Activated T-cell treated with anti-CD3 and anti-CD28 coated beads, Interleukin-2, amount 50 U/mL, for 72 hours (primary cell): ENCODE measurements at places on chromosomes 6 and 20. TPM values are rescaled to one million over a fixed set of nuclear protein-coding genes. Genes with fewer than 3 reads are reported as not detected.

- no peak for DNase-seq
Measured at GRCh38 chr20:48024539-48024938, 239.3 kb upstream of the SULF2 start.

- DNase-seq = no peak
Measured at GRCh38 chr6:149229096-149229495, 88.4 kb upstream of the TAB2 start.

DNA sequence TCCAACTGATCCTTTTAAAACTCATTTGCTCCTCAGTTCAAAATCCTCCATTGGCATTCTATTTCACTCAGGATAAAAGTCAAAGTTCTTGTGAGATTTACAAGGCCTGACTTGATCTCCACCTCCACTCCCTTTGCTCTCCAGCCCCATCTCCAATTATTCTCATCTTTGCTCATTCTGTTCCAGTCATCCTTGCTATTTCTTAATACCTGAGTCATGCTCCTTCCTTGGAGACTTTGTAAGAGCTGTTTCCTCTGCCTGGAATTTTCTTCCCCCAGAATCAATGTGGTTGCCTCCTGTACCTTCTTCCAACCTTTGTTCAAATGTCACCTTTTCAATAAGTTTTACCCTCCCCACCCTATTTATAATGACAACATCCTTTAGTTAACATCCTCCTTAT is 373.5 kb downstream of the HTR1B start:
- no peak for DNase-seq

- no peak for DNase-seq
Measured at GRCh38 chr6:124679387-124679786, 282.9 kb upstream of the RNF217 start.

DNA sequence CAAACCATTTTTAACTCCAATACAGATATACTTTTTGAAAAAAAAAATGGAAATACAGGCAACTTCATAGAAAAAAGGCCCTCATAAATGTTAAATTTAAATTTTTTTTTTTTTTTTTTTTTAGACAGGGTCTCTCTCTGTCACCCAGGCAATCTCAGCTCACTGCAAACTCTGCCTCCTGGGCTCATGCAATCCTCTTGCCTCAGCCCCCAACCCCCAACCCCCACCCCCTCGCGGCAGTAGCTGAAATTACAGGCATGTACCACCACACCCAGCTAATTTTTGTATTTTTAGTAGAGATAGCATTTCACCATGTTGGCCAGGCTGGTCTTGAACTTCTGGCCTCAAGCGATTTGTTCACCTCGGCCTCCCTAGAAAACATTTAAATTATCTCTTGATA is 12.8 kb upstream of the ULBP3 start:
- no peak for DNase-seq

DNA sequence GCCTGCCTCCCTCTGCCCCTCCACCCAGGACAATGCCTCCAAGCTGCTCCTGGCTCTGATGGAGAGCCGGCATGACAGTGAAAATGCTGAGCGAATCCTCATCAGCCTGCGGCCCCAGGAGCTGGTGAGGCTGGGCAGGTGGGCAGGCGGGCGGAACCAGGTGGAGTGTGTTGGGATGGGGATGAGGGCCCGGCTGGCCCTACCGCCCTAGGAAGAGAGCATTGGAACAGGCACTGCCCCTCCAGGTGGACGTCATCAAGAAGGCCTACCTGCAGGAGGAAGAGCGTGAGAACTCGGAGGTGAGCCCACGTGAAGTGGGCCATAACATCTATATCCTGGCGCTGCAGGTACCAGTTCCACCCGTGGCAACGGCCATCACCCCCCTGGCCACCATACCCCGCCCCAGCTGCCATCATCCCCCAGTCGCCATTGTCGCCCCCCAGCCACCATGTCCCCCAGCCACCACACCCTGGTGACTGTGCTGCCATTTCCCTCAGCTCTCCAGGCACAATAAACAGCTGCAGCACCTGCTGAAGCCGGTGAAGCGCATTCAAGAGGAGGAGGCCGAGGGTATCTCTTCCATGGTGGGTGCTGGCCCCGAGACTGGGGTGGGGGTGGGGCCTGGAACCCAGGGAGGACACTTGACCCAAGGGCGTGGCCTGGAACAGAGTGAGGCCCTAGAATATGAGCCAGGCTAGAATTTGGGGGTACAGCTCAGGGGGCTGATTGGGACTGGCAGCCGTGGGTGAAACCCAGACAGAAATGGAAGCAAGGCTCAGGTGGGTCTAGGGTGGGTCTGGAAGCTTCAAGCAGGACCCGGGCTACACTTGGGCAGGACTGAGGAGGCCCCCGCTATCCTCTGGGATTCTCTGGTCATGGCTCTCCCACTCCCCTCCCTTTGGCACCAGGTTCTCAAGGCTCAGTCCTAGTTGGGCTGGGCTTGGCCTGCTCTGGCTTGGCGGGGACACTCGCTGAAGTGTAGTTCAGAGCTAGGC is 24.2 kb downstream of the UQCC2 start:
- DNase-seq = no peak

DNA sequence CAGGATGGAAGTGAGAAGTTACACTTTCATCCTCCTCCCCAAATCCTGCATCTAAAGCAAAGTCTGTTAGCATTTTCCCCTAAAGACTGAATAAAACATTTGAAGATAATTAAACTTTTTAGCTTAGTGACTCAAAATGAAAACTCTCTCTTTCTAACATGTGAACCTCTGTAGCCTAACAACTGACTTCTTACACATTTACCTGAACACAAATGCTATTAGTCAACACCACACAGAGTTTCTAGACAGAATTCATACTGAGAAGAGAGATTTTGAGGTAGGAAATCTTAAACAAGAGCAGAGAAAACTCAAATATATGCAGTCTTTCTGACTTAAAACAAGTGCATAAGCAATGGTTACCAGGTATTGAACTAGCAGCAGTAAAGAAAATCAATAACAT is 149.9 kb upstream of the SMLR1 start:
- no peak for DNase-seq

GRCh38 chr20:52105442-52106422 is 85.8 kb downstream of the ZFP64 start:
- DNase-seq = peak; percentile 56

- DNase-seq = no peak
Measured at GRCh38 chr6:90214966-90215365, 81.7 kb downstream of the BACH2 start.

GRCh38 chr20:18639501-18639979 is 51.7 kb downstream of the DTD1 start:
- DNase-seq = no peak

GRCh38 chr20:63217706-63218105 is 1.8 kb upstream of the YTHDF1 start:
- peak; percentile 32 for DNase-seq

DNA sequence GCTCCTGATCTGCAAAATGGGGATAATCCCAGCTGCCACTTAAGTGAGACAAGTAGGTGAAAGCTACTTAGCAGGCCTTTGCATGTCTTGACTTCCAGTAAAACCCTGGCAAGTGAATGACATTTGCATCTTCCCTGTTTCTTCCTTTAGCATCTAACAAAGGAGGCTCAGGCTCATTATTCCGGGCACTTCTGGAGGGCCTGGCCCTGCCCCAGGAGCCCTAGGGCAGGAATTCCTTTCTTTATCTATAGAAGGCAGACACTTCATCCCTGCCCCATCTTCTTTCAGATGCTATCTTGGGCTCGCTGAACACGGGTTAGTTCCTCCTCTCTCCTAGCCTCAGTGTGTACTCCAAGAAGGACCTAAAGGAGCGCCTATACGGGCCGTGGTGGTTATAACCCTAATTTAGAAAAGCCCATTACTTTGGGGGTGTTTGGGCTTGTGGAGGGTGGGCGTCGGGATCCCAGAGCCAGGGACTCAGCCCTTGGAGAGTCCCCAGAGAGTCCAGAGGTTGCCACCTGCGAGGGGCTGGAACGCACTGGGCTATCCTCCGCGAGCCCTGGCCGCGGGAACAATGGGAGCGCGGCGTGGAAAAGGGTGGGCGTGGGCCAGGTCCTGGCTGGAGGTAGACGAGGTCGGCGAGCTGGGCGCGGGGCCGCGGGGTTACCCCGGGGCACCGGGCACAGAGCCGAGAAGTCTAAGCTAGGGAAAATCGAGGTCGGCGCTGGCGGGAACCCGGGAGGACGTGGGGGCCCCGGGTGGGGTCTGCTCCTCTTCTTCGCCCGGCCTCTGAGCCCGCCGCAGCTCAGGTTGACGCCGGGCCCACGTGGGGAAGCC is 62.8 kb upstream of the EPB41L1 start:
- DNase-seq = no peak

GRCh38 chr6:128558924-128559323 is 38.5 kb upstream of the PTPRK start:
- no peak for DNase-seq

GRCh38 chr20:40787941-40788340 is 98.9 kb upstream of the MAFB start:
- no peak for DNase-seq

GRCh38 chr6:132065556-132065955 is 114.4 kb upstream of the CCN2 start:
- DNase-seq = no peak

DNA sequence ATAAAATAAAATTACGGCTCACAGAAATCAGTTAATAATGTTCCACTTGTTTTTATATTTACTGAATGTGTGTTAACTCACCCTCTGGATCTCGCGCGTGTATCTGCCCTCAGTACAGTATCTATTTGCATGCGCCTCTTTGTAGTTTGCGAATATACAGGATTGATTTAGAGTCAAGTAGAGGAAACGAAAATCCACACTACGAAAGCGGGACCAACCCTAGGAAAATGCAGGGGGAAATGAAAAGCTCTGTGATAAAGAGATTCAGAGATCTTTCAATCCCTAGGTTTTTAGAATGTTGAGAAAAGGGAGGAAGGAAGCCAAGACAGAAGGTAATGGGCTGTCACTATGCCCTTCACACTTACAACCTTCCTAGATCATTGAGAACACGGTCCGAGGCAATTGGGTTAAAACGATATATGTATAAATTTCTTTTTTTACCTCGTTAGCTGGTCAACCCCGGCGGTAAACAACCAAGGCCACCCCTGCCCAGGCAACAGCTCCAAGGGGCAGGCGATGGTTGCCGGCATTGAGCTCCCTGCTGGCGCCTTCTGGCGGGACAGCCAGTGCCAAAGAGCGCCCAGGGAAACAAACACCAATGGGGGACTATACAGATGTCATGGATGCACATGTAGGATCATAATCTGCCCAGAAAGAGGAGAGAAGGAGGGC is 792 bp upstream of the FUT9 start:
- DNase-seq = no peak

DNA sequence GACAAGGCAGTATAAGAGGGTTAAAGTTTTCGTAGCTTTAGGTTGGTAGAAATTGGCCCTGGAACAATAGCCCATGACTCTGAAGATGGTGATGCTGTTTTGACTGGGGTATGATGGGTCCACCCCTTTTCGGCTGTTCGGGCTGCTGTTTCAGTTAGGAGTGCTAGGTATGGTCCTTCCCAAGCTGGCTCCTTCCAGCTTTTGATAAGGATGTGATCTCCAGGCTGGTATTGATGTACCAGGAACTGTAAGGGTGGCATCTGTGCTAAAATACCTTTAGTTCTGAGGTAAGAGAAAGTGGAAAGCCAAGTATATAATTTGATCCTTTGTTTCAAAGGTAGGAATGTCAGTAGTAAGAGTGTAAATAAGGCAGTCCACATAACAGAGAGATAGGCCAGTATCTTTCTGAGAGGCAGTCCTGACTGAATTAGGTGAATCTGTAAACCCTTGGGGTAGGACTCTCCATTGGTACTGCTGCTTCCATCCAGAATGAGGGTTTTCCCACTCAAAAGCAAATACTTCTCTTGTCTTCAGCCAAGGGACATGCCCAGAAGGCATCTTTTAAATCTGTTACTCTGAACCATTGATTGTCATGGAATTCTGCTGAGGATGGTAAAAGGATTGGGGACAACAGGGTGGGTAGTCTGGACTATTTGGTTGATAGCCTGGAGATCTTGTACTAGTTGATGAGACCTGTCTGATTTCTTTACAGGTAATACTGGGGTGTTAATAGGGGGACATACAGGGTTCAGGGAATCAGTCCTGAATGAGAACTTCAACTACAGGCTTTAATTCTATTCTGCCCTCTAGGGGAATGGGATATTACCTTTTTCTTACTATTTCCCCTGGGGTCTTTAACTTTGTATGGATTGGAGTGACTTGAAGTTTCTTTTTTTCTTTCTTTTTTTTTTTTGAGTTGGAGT is 6.1 kb upstream of the ZNFX1 start:
- DNase-seq = no peak

DNA sequence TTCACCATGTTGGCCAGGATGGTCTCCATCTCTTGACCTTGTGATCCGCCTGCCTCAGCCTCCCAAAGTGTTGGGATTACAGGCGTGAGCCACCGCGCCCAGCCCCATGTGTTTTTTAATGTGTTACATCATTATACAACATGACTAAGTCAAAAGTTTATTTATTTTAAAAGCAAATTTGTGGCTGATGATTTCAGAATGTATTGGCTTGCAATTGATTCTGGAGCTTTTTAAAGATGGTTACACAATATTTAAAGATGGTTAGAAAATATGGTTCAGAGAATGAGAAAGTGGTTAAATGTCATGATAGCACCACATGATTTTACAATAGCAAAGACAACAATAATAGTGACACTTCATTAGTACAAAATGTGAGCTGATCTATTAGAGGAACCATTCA is 80.5 kb downstream of the SASH1 start:
- no peak for DNase-seq

DNA sequence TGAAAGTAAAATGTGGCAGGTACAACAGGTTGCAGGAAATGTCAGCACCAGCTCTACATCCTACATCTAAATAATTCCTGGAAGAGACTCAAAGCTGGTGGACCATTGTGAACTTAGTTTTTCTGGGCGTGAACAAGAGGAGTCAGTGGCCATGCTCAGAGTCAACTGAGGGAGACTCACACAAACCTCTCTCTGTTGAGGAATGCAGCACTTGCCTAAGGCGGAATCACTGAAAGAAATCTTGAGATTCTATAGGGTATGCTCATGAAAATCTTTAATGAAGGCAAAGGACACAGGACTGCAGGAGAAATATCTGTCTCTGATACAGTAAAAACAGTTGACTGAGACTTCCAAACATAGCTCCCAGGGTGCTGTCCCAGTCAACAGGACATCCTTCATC is 22.5 kb downstream of the SLC17A4 start:
- DNase-seq = no peak

The HLA-DRB5 gene
- not detected for total RNA-seq

The MYBL2 gene
- total RNA-seq = 76.9 TPM

The FOXS1 gene
- total RNA-seq = not detected

The PREX1 gene
- total RNA-seq = 112 TPM

The LIN28B gene
- not detected for total RNA-seq

The SLC16A10 gene
- total RNA-seq = 6.5 TPM

The HSPA1L gene
- total RNA-seq = 3.1 TPM

The DYNLT2 gene
- total RNA-seq = 1.7 TPM

The EYA4 gene
- not detected for total RNA-seq

The ELOVL4 gene
- 1.8 TPM for total RNA-seq
